Inflammatory macrophage (primary cell): ENCODE measurements at places on chromosomes 12 and 14.

- DNase-seq: peak; percentile 55
These were observed 53.1 kb downstream of the SIX6 start for GRCh38 chr14:60561845-60562746.

DNA sequence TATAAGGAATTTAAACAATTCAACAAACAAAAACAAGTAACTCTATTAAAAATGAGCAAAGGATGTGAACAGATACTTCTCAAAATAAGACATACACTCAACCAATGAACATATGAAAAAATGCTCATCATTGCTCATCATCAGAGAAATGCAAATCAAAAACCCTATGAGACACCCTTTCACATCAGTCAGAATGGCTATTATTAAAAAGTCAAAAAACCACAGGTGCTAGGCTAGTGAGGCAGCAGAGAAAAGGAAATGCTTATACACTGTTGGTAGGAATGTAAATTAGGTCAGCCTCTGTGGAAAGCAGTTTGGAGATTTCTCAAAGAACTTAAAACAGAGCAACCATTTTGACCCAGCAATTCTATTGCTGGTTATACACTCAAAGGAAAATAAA is 52.0 kb downstream of the NAV3 start:
- no peak for DNase-seq

GRCh38 chr14:53327716-53328115 is 174.6 kb upstream of the DDHD1 start:
- DNase-seq: no peak

GRCh38 chr12:131827961-131828534 is at the start of gene MMP17:
TSS of gene MMP17 (plus strand) at chr12:131828393. CDS start at chr12:131828495, 102 bp downstream.
- DNase-seq: peak; percentile 64

DNA sequence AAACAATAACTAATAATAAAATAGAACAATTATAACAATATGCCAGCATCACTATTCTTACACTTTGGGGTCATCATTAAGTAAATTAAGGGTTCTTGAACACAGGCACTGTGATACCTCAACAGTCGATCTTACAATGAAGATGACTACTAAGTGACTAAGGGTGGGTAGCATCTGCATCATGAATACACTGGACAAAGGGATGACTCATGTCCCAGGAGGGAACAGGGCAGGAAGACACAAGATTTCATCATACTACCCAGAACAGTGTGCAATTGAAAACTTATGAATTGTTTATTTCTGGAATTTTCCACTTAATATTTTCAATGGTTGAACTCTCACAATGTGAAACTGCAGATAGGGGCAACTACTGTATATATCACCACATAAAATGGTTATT is 19.7 kb downstream of the TSPAN19 start:
- no peak for DNase-seq

DNA sequence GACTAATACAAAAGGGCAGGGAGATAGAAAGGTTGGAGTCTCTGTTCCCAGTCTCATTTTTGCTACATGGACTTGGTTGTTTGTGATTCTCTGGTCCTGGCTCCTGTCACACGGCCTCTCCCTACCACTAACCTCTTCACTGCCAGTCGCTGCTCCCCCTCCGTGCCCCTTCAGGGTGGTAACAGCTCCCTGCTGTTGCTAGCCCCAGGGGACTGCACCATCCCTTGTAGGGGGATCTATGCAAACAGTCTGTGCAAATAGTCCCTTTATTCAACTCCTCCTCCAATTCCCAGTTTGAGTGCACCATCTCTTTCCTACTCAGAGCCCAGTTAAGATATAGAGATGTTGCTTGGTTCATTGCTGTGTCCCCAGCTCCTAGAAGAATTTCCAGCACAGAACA is 51.1 kb downstream of the CCDC60 start:
- no peak for DNase-seq

DNA sequence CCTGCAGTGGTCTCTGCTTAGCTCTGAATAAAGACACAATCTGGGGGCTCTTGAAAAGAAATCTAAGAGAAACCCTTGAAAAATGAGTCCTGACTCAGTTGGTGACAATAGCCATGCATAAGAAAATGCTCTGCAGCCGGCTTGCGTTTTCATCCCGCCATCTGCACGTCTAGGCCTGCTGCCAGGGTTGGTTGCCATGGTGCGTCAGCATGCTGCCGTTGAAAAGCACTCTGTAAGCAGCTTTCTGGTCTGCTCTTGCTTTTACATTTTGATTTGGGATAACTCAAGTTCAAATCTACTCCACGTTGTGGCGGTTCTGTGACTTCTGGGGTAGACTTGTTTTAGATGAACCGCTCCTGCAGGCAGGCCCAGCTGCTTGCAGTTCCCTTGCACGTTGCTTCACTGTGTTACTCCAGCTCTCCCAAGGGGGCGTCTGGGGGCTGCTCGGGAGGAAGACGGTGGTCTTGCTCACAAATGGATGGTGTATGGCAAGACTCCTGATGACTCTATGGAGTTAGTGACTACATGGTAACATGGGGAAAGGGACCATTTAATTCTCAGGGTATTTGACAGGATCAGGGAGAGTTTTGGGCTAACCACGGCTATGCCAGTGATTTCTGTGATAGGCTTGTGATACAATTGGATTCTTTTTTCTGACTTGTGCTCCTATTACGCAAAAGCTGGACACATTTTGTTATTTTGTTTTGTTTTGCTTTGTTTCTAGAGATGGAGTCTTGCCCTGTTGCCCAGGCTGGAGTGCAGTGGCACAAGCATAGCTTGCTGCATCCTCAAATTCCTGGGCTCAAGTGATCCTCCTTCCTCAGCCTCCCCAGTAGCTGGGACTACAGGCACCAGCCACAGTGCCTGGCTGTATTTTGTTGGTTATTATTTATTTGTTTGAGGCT is 15.8 kb downstream of the WNT5B start:
- no peak for DNase-seq

- peak; percentile 86 for DNase-seq
These were observed 13.2 kb upstream of the KLRF1 start for GRCh38 chr12:9813821-9814798.

GRCh38 chr12:98733667-98734350 is 88.7 kb downstream of the APAF1 start:
- no peak for DNase-seq

- no peak for DNase-seq
These were observed 30.8 kb downstream of the SCARB1 start for GRCh38 chr12:124832856-124833255.

GRCh38 chr14:93183596-93184317 is 940 bp downstream of the MOAP1 start:
- no peak for DNase-seq

GRCh38 chr12:68349220-68349621 is 17.1 kb upstream of the MDM1 start:
- DNase-seq: no peak

- DNase-seq: no peak
These were observed 70.4 kb upstream of the RIC8B start for GRCh38 chr12:106704081-106704480.

- DNase-seq: no peak
These were observed 27.1 kb upstream of the OXA1L start for GRCh38 chr14:22739423-22739822.

DNA sequence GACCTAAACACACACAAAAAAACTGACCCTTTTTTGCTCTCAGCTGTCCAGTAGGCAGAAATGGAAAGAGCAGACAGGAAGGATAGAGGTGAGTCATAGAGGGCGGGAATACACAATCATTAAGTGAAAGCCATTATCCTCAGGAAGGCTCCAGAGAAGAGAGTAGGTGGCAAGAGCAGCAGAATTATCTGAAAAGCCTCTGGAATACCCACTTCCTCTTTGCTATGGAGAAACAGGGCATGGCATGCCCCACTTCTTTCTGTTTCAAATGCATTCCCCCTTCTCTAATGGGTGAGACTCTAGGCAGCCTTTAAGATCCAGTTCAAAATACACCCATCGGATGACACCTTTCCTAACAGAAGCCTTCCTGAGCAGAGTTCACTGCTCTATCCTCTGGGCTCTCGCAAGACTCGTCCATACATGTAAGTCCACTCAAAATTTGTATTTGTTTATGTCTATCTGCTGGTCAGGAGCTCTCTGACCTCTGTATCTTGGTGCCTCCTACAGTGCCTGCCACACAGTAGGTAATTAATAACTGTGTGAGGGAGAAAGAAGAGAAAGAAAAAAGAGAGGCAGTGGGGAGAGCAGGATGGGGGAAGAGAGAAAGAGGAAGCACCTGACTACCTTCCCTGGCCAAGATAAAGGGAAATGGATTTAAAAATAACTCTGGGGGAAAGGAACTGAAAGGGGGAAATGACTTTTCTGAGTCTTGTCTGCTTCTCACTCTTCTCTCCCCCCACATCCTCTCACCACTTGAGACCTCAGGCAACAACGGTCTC is 8.5 kb downstream of the KLHL33 start:
- peak; percentile 85 for DNase-seq

DNA sequence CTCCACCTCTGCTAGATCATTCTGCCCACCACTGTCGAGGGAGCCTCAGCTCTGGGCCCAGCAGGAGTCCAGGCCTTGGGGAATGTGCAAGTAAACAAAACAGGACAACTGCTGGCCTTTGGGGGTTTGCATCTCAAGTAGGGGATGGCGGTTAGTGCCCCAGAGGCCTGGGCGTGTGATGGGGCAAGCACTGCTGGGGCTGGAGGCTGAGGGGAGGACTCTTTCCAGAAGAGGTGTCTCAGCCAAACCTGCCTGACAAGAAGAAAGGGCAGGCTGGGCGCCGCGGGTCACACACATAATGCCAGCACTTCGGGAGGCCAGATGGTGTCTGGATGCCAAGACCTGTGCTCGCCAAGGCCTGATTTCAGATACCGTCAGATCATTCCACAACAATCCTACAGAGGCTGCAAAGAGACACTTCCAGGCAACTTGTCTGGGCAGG is 8.6 kb upstream of the ALDH2 start:
- no peak for DNase-seq

DNA sequence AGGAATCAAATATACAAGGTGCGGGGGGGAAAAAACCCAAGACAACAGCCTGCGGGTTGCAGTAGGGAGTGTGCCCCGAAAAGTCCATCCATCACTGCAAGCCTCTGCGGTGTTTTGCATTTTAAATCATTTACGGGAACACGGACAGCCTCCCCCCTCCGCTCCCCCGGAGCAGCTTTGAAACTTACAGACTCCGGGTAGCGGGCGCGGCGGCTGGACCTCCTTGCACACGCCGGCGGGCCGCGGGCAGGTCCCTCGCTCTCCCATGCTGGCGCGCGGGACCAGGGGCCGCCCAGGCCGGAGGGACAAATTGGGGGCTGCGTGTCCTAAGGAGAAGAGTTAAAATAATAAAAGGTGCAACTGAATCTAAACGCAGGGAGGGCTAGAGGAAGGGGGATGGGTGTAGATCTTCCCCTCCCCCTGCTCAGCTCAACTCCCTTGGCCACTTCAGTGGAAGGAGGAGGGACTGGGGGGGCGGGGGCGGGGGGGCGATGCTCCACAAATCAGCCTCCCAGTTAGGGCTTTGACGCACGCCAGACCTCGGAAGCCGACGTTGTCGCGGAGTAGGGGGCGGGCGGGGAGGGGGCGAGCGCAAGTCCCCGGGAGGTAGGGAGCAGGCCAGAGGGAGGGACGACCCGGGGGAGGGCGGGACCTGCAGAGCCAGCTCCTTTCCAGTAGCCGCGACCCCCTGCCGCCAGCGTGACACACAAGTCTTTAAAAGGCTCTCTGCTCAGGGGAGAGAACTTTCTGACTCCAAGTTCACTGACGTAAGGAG is at the start of gene KCNJ8:
Gene KCNJ8 (minus strand): TSS at position 349 of the 775 bp plus-strand sequence. CDS start 1,090 bp downstream, outside the sequence.
- no peak for DNase-seq

GRCh38 chr12:27332714-27333402 is at the start of gene BMAL2:
TSS of gene BMAL2 (plus strand) at chr12:27332836. CDS start at chr12:27333073, 237 bp downstream.
- peak; percentile 6 for DNase-seq

DNA sequence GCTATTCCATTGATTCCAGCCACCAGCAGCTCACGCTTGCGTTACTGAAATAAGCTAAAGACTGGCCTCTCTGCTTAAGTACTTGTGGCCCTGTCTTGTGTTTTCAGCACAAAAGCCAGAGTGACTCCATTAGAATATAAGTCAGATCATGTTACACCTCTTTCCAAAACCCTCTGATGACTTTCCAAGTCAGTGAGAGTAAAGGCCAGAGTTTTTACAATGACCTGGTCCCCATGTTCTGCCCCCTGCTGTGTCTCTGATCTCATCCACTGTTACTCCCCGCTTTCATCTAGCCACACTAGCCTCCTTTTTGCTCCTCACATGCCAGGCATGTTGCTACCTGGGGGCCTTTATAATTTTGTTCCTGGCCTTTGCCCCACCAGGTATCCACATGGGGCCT is 6.9 kb upstream of the CKAP4 start:
- DNase-seq: no peak

GRCh38 chr12:40034712-40035111 is 71.2 kb downstream of the SLC2A13 start:
- no peak for DNase-seq

GRCh38 chr12:2294651-2295475 is 242.1 kb downstream of the CACNA1C start:
- peak; percentile 89 for DNase-seq

GRCh38 chr12:91937009-91937408 is 208.6 kb downstream of the BTG1 start:
- DNase-seq: no peak

GRCh38 chr12:2408262-2408661 is 355.5 kb downstream of the CACNA1C start:
- no peak for DNase-seq

DNA sequence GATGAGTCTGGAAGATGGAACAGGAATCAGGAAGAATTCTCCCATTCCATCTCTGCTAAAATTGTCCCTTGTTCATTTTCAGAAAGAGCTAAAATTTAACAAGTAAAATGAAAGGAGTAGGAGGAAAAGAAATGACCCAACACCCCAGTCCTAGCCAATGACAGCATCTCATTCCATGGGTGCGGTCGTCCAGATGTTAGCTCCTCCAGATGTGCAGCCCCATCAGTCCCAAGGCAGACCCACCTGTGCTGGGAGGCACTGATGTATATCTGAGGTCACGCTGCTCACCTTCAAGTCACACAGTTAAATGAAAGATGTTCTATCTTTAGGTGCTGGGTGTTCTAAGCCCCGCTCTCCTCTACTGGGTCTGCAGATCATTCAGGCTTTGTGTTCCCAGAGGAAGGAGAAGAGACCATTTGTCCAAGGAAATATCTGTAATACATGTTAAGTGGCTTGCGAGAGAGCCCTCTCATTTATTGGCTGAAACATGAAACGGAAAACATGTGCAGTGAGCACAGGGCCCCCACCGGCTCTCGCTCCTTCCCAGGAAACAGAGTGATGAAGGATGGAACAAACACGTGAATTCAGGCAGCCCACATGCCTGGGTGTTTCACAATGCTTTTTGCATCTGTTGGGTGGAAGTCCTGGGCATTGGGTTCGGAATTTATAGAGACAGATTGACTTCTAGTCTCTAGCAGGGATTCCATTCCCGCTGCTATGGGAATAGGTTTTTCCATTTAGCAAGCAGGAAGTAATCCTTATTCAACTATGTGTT is 294.6 kb downstream of the NUAK1 start:
- DNase-seq: no peak

GRCh38 chr12:48977290-48978281 is 536 bp upstream of the WNT1 start:
- DNase-seq: peak; percentile 48
